ENCODE measurements at places on chromosomes 12 and 14.
A peak's percentile ranks its signal among the peaks of the same experiment; 100 is the strongest.

DNA sequence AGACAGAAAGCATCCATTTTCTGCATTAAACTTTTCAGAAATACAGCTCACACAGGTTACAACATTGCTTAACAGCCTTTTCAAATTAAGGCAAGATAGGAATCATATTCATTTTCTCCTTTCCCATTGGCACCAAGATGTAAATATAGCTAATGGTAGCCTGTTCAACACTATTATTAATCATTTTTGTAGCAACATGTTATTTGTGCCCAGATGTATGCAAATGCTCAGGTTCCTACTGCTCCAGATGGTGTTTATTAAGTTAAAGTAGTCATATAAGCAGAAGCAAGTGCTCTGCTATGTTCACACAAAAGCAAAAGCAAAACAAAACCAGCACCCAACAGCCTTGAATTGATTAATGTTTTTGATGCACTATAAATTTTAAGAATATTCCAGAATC is 1110.6 kb downstream of the SLC6A15 start:
- no peak for DNase-seq

GRCh38 chr14:100865682-100866591 is 37.6 kb downstream of the RTL1 start:
- no peak for DNase-seq

DNA sequence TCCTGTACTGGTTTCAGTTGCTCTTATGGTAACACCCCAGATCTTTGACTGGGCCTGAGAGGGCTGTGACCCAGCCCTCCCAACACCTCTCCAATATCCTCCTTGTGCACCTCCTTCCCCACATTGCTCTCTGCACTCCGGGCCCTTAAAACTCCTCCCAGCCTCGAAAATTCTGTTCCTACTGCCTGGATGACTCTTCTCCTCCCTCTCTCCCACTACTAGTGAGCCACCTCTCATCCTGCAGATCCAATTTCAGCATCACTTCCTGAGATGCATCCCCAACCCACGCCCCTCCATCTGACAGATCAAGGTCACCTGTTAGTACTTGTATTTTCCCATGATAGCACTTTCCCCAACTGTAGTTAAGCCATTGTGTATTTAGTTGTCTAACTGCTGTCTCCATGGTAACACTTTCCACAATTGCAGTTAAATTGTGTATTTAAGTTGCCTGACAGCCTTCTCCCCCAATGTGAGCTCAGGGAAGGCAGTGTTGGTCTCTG is 11.5 kb upstream of the NT5DC3 start:
- peak; percentile 80 for DNase-seq

- no peak for DNase-seq
These were observed 1.4 kb upstream of the GLRX5 start for GRCh38 chr14:95533391-95533821.

DNA sequence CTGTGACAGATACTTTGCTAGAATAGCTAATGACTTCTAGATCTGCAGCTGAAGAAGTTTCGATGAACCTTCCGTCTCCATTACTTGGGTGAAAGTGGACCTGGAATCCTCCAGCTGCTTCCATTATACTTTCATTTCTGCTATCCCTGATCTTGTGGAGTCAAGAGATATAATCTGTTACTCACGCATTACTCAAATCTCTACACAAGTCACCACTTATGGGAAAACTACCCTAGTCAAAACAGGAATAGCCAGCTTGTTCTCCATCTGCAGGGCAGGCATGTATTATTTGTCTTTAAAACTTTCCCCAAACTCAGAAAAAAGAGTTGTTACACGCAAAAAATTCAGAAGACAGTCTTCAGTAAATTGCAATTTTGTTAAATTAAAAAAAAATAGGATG is 2.8 kb upstream of the KTN1 start:
- DNase-seq: no peak

DNA sequence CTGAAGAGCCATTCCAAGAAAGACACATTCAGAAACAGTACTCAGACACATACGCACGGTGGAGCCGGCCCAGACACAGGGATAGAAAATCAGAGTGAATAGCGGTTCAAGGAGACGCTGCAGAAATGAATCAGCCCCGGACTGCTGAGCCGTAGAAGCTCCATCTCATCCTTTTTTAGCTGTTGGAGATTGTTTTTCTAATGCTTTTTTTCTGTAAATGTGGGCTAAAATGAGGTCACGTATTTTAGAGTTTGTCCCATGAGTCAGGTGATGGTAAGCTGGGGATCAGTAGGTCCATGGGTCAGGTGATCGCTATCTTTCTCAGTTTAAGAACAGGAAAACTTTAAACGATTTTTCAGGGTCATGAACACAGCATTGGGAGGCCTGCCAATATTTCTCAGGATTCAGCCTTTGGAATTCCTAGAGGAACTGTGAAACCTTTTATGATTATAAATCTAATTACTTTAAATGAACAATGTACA is 202.4 kb downstream of the ITPR2 start:
- DNase-seq: no peak

GRCh38 chr14:93959239-93960107 is 16.9 kb downstream of the ASB2 start:
- no peak for DNase-seq

DNA sequence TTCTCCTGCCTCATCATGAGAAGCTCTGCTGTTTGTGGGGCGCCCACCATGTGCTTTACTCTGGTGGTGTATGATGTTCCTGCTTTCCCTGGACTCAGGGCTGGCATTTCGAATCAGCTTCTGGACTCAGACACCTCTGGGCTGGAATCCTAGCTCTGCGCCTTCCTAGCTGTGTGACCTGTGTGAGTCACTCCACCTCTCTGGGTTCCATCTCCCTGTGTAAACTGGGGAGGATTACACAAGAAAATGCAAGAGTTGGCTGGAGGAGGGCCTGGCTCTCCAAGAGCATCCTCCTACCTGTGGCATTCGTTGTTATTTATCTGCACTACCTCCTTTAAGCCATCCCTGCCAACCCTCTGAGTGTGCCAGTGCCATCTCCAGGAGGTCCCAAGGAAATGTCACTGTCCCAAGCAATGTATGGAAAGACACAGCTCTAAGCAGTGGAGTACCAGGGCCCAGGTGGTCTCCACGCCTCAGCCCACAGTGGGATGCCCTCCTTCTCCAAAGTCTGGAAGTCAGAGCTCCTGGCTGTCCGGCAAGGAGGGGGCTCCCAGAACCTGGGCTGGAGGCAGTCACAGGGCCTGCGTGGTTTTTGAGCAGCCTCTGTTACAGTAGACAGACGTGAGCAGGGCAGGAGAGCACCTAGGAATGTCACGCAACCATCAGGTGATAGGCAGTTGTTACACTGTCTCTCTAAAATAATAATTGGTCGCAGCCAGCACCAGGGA is 7.3 kb upstream of the TNFAIP2 start:
- no peak for DNase-seq

DNA sequence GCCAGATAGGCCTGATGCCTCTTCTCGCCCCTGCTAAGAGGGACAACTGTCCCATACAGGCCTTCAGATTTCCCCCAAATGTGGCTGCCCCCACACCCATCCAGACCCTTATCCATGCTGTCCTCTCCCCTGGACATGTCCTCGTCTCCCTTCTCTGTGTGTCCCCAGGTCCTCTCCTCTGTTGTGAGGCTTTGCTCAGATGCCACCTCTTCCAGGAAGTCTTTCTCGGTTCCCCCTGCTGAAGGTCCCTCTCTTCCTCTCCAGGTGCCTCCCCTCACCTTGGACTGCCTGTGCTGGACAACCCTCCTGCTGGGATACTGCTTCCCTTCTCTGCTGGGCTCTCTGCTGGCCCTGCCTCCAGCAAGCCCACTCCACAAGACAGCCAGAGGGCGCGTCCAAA is 33.7 kb downstream of the BEGAIN start:
- DNase-seq: no peak

GRCh38 chr12:25698772-25699171 is 145.7 kb upstream of the LMNTD1 start:
- DNase-seq: no peak

GRCh38 chr12:946631-947030 is 2.9 kb downstream of the RAD52 start:
- DNase-seq: no peak

- no peak for DNase-seq
These were observed 454.8 kb downstream of the NOVA1 start for GRCh38 chr14:26143057-26143456.

DNA sequence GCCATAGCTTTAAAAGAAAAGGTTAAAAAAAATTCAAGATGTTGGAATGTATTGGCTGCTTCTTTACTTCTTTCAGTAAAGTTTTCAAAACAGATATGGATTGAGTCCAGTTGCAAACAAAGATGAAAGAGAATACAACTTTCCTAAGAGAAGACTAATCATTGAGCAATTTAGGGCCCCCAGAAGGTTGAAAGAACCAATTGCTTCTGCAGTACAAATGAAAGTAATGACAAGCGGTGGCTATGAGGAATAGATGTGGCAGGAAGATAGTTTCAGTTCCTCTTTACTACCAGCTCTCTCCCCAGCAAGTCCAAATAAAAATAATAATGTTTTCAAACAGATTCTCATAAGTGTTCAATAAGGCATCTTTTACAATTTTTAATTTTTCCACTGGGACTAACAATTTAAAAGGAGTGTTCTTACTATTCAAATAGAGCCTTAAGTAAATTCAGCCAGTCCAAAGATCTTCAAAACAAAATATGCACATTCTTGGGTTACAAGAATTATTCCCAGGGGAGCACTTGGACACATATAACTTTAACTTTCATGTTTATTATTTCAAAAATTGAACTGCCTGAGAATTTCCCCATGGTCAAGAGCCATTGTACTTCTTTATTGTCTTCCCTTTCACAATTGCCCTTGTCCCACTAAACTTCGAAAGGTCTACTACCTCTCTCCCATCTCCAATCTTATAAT is 62.3 kb upstream of the PPP1R12A start:
- no peak for DNase-seq

- DNase-seq: peak; percentile 23
These were observed 1.7 kb downstream of the SINHCAF start for GRCh38 chr12:31324116-31324844.

DNA sequence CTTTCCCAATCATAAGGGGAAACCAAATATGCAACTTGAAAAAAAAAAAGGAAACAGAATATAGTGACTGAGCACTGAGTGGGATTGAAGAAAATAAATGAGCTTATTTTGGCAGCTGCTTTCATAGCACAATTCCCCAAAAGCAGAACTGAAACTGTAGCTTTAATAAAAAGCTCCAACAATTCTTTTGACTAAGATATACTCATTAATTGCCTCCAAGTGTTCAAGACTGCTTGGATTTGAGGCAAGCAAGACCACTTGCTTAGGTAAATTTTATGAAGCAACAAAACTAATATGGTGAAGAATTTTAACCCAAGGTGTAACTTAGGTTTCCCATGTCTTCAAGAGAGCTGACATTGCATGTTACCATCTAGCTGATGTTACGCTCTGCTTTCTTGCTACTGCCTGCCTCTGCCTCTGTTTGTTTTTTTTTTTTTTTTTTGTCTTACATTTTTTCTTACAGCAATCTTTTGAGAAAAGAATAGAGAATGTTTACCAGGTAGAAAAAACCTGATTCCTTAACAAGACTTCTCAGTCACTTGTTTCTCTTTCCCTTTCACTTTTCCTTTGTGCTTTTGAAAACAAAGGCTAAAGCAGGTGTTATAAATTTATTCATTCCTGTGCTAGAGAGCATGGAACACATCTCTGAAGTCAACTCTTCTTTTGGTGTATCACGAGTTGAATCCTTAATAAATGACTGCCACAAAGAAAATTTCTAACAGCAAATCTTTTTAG is 134.4 kb downstream of the BCAT1 start:
- DNase-seq: no peak

DNA sequence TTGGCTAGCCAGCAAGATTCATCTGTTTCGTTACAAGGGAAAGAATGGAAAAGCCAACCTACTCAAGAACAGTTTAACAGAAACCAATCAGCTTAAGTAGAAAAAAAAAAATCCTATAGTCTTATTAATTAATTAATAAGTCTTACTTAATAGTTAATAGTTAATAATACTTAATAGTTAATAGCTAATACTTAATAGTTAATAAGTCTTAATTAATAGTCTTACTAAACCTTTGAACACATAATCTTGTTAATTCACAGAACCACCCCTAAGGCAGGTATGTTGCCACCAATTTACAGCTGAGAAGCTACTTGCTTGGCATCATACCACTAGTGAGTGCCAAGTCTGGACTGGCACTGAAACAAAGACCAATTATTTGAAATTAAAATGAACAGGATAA is 19.9 kb downstream of the MFAP5 start:
- DNase-seq: no peak

- no peak for DNase-seq
These were observed 62.8 kb downstream of the SMOC1 start for GRCh38 chr14:69941768-69942742.
